ENCODE measurements at places on chromosomes 12 and 14. TPM values are rescaled to one million over a fixed set of nuclear protein-coding genes. Genes with fewer than 3 reads are reported as not detected.
A peak's percentile ranks its signal among the peaks of the same experiment; 100 is the strongest.

DNA sequence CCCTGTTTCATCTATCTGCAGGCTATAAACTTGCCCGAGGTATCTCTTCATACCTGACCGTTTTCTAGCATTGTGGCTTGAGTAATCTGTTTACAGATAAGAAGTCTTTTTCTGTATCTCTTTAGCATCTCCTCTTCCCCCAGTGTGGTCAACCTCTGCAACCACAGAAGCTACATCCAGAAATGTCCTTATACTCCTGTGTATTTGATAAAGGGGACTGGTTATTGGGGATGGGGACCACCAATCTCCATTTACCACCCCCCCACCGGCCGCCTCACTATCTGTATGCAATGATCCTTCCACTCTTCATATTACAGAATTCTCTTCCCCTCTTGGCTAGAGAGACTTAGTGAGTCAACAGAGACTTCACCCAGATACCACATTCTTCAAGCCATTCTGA lies 3.4 kb upstream of the RPAP3 start:
- DNase-seq: no peak

GRCh38 chr12:3980504-3981272 lies 107.5 kb upstream of the PARP11 start:
- DNase-seq: no peak

GRCh38 chr12:116614194-116614915 lies 55.2 kb downstream of the MAP1LC3B2 start:
- DNase-seq: no peak

DNA sequence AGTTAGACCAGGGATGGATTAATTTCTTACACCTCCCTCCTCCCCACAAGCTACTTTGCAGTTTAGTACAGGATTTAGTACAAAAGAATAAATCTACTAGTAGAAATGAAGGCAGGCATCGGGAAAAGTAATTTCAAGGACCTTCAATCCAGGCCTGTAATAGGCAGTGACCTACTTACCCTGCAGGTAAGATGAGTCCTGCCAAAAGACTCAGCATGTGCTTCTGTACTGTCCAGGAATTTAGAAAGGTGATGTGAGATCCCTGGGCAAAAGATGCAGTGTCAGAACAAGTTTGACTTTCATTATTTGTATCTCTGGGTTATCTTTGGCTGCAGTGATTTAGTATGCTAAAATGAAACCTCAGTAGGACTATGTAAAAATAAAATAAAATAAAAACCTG lies 403.0 kb downstream of the NOVA1 start:
- DNase-seq: no peak

DNA sequence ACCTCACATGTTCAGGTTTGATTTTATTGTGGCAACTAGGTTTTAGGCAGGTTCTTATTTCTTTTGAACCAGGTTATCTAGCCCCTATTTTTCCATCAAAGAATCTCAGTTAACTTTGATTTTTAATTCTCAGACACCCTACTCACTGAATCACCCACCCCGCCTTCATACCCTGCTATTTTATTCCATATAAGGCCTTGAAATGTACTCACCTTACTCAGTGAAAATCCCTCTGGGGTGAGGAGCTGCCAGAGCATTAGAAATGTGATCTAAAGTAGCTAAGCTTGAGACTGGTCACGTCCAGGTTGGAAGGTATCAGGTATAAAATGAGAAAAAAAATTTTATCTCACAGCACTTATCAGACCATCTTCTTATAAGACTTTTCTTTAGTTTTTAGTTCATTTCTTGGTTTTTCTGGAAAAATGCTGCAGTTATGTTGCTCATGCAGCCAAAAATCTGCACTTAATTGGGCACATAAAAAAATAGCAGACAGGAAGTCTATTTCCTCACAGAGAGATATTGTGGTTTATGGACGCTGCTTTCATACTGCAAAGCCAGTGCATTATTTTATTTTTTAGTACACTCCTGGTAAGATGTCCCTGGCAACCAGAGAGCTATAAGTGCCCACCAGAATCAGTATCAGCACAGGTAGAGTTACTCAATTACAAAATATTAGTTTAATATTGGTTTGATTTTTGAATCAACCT lies 101.5 kb upstream of the CCDC91 start:
- DNase-seq: peak; percentile 35

The SUSD6 gene
- total RNA-seq: 4.8 TPM

- peak; percentile 94 for DNase-seq
Observed at GRCh38 chr12:126772171-126772864, 1494.7 kb upstream of the TMEM132C start.

The SOAT2 gene
- not detected for total RNA-seq

GRCh38 chr12:103742349-103742932 lies 98.6 kb downstream of the NT5DC3 start:
- no peak for DNase-seq

GRCh38 chr14:33480887-33481184 lies 470.0 kb downstream of the EGLN3 start:
- no peak for DNase-seq

DNA sequence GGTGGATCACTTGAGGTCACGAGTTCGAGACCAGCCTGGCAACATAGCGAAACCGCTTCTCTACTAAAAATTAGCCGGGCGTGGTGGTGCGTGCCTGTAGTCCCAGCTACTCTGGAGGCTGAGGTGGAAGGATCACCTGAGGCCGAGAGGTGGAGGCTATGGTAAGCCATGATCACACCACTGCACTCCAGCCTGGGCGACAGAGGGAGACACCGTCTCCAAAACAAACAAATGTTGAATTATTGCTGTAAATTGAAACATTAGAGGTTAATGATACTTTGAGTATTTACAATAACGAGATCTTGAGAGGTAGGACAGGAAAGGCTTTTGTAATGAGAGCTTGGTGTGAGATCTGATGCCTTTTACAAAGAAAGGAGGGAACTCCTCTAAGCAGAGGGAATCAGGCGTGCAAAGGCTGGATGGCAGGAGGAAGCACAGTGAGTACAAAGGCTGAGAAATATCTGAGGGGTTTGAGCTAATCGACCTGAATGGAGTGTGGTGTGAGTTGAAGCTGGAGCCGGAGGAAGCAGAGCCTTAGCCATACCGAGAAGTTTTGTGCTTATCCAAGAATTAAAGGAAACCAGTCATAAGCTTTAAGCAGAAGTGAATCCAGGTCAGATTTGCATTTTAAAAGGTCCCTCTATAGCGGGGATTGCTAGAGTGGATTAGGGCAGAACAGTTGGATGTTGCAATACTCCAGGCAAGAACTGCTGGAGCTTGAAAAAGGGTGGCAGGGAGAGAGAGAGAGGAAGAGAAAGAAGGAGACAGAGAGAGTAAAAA lies 1.1 kb downstream of the RHNO1 start:
- DNase-seq: no peak

The LHX5 gene
- total RNA-seq: 0.09 TPM

The PAN2 gene
- 19.9 TPM for total RNA-seq

- DNase-seq: no peak
Observed at GRCh38 chr12:1639538-1639937, 10.5 kb downstream of the WNT5B start.

DNA sequence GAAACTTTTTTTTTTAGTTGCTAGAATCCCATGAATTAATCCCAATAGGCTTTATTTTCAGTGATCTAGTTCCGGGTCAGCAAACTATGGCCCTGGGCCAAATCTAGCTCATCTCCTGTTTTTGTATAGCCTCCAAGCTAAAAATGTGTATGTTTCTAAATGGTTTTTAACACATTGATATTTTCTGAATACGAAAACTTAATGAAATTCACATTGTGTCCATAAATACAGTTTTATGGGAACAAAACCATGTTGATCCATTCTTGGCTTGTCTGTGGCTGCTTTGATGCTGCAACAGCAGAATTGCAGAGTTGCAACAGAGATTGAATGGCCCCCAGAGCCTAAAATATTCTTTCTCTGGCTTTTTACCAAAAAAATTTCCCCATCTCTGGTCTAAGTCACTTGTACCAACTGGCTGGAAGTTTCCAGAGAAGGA lies 47.5 kb downstream of the ZNF664 start:
- DNase-seq: no peak

DNA sequence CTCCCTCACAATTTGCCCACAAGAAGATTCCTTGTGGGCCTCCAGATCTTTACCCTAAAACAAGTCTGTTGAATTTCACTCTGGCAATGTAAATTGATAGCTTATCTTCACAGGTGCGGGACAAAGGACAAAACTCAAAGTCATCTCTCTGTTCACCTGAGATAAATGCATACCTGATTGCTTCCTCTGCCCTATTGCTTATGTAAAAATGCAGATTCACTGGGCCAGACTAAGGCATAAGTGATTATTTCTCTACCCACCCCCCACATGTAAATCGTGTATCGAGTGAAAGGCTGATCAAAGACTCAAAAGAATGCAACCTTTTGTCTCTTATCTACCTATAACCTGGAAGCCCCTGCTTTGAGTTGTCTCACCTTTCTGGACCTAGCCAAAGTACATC lies 316.8 kb downstream of the SSPN start:
- no peak for DNase-seq

DNA sequence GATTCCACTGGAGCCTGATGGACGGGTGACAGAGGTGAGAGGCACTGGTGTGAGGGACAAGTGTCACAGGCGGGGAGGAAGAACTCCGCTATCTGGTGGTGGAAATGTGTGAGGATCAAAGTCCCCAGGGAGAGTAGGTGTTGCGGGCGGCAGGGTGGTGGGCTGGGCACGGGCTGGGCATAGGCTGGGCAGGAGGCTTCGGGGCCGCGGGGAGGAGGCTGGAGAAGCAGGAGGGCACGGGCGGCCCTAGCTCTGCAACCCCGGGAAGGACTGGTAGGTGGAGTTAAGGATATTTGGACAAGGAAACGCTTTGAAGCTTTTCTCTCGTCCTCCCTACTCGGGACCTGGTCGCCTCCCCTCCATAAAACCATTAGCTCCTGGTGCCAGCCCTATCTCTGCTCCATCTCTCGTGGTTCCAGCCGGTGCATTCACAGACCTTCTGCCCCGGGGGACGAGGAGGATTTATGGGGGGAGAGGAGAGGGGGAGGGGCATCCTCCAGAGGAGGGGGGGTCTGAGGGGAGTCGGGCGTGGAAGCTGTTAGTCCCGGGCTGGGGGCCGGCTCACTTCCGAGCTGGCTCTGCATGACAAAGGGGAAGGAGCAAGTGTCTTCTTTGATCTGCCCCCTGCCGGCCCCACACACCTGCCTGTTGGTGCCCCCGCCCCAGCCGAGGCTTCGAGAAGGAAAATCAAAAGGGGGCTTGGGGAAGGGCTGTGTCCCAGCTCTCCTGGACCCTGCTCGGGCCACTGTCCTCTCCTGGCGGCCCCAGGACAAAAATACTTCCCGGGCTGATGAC lies 504 bp downstream of the WNT5B start:
- no peak for DNase-seq

The CDCA3 gene
- total RNA-seq: 107 TPM

The PLEKHA5 gene
- 15.3 TPM for total RNA-seq

- DNase-seq: no peak
Observed at GRCh38 chr14:48857366-48857765, 728.8 kb downstream of the RPS29 start.

DNA sequence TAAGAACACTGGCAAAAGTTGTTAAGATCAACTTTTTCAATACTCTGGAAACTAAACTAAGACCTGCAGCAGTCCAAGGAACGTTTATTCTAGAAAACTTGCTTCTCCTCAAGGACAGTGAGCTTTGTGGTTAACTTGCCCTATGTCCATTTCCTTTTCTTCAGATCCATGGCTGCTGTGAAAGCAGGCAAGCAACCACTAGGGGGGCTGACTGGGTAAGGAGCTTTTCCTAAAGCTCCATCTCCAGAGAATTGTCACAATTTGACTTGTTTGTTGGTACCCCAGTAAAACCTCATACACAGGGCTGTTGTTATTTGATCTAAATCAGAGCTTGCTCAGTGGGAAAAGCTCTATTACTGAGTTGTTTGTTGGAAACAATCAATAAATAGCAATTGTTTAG lies 10.1 kb upstream of the RPL10L start:
- DNase-seq: no peak

The KLRC2 gene
- 0.97 TPM for total RNA-seq

The B4GALNT1 gene
- 60.9 TPM for total RNA-seq

DNA sequence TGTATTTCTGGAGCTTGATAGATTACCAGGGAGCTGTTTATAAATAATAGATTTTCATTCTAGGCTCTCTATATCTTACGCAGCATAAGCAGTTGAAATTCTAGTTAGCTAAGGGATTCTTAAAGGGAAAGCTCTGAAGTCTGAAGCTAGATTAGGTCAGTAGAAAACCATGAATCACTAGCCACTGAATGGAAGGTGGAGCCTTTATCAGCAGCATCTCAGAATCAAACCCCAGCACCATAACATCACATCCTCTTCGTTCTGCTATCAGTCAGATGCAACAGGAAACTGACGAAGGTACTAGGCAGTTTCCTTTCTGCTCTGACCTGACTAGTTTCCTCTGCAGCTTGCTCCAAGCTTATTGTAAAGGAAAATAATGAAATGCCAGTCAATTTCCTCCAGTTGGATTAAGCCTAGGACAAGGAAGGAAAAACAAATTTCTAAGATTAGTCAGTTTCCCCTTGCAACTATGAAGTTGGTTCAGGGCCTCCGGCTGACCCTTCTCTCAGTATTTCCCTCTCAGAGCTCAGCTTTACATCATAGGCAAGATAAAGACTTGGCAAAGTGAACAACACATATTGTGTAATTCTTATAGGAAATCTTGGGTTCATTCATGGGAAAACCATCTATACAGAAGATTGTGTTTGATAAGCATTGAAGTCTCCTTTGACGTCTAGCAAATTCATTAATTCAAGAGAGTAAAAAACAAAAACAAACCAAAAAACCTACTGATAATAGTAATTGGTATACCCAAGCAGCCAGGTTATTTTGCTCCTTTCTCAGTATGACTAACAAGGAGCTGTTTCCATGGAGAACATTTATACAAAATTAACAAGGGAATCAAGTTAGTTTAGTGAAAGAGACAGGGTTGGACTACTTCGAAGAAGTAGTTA lies 43.4 kb upstream of the CFAP54 start:
- peak; percentile 92 for DNase-seq

GRCh38 chr14:102777711-102778337 lies 575 bp downstream of the TRAF3 start:
- DNase-seq: no peak

DNA sequence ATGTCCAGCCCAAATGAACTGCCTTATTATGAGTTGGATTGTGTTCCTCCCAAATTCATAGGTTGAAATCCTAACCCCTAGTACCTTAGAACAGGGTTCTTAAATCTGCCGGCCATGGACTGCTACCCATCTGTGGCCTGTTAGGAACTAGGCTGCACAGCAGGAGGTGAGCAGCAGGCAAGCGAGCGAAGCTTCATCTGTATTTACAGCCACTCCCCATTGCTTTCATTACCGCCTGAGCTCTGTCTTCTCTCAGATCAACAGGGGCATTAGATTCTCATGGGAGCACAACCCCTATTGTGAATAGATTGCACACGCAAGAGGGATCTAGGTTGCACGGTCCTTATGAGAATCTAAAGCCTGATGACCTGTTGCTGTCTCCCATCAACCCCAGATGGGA lies 9.8 kb upstream of the EML5 start:
- no peak for DNase-seq

The WNT1 gene
- total RNA-seq: not detected
